Naive thymus-derived CD8-positive, alpha-beta T cell (primary cell): ENCODE measurements at places on chromosomes 12 and 14. TPM values are rescaled to one million over a fixed set of nuclear protein-coding genes. Genes with fewer than 3 reads are reported as not detected.

DNA sequence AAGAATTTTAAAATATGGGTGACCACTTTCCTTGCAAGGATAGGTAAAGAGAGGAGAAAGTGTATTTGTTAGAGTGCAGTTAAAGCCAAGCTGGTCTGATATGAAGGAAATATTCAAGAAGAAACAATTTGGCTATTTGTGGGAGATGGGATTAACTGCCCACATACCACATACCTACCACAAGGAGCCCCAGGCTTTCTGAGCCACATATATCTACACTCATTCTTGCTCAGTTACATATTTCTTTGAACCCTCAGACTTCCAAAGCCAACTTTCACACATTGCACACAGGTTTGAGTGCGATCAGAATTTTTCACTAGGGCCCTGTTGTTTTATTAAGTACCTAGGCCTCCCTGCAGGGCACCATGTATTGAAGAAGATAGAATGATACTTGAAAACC lies 330.2 kb downstream of the ZFP36L1 start:
- H3K36me3 ChIP-seq: no peaks in the 10 kb centered on the region
- H3K4me1 ChIP-seq: peaks cover 24% of the 10 kb centered on the region

DNA sequence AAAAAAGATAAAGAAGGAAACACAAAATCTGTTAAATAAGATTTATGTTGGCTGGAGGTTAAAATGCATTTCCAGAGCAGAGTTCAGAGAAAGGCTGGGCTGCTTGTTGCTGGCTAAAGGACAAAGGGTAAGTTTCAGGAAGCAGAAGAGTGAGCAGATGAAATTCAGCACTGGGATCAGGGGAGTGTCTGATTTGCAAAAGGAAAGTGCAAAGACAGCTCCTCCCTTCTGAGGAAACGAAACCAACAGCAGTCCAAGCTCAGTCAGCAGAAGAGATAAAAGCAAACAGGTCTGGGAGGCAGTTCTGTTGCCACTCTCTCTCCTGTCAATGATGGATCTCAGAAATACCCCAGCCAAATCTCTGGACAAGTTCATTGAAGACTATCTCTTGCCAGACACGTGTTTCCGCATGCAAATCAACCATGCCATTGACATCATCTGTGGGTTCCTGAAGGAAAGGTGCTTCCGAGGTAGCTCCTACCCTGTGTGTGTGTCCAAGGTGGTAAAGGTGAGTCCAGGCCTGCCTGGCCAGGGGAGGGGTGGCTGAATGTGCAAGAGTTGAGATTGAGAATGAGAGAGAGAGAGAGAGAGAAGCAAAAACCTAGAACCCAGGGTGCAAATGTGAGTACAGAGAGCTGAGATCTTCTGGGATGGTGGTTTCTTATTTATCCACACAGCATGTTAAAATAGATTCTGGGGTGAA lies at the start of gene OAS1:
Gene OAS1, plus strand, starts transcription at position 251 of the 703 bp plus-strand sequence. Its CDS starts 78 bp downstream, at position 329.
- no peak for DNase-seq
- peak within 1 kb of the TSS; percentile 91 for H3K27ac ChIP-seq
- H3K4me3 ChIP-seq: peak within 1 kb of the TSS; percentile 96
- no peaks in the 10 kb centered on the region for H3K36me3 ChIP-seq

GRCh38 chr12:70960484-70960883 lies 39.9 kb upstream of the PTPRR start:
- DNase-seq: no peak
- no peak overlapping the region for H3K4me3 ChIP-seq
- no peak overlapping the region for H3K27ac ChIP-seq

GRCh38 chr12:10194160-10194670 lies 15.4 kb downstream of the TMEM52B start:
- H3K27me3 ChIP-seq: peaks cover 21% of the 10 kb centered on the region
- no peaks in the 10 kb centered on the region for H3K36me3 ChIP-seq

DNA sequence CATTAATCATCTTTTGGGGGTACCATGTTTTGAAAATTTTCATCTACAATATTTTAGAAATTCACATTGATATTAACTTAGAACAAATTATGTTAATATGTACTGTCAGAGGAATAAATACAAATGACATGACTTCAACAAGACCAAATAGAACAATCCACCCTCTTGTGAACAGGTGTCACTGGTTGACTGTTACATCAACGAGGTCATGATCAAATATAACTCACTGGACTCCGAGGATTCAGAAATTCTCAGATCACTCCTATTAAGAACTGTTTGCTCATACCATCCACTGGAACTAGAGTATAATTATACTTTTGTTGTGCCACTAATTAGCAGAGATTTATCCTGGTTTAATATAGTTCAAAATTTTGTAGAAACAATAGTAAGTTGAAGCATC lies 318.8 kb downstream of the PRKD1 start:
- DNase-seq: no peak
- no peak overlapping the region for H3K4me3 ChIP-seq
- H3K27me3 ChIP-seq: no peaks in the 10 kb centered on the region
- H3K27ac ChIP-seq: no peak overlapping the region

DNA sequence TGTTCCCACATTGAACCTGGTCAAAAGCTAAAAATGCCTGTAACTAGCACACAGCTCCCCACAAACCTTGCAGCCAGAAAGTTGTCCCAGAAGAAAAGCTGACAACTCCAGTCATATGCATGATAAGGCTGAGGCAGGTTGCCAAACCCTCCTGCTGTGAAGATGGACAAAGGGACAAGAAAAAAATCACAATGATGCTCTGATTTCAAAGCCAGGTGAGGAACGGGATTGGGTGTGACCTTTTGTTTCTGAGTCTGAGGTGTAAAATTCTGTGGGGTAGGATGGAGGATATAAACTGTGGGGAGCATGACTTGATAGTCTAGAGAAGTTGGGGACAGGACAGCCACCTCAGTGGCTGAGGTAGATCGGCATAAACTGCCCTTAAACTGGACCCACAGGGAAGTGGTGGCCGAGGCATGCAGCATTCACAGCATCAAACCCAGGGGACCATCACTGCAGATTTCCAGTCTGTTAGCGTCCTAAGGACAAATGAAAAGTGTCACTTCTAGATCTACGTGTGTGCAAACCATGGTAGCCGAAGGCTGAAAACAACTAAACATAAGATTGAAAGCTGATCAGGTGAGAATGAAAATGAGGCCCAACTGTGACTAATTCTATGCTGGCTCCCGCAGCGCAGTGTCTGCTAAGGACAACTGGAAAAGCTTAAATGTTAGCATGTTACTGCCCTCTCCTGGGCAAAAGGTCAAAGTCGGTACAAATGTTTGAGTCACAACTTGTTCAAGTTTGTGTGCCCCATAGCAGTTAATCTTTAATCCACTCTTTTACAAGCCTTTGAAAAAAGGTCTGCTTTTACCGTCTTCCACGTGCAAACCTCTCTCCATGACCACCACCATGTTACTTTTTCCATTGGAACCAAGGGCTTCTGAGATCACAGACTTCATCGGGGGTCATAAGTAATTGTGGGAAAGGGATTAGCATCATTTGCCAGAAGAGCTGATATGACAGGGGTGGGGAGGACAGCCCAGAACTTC lies 39.8 kb downstream of the GRIN2B start:
- no peak for DNase-seq
- H3K27ac ChIP-seq: no peak overlapping the region
- H3K27me3 ChIP-seq: peaks cover 37% of the 10 kb centered on the region
- H3K4me3 ChIP-seq: no peak overlapping the region
- H3K4me1 ChIP-seq: no peaks in the 10 kb centered on the region
- H3K36me3 ChIP-seq: no peaks in the 10 kb centered on the region

The TXNDC16 gene
- total RNA-seq: 7.1 TPM

The PLEKHA5 gene
- total RNA-seq: 2.7 TPM

DNA sequence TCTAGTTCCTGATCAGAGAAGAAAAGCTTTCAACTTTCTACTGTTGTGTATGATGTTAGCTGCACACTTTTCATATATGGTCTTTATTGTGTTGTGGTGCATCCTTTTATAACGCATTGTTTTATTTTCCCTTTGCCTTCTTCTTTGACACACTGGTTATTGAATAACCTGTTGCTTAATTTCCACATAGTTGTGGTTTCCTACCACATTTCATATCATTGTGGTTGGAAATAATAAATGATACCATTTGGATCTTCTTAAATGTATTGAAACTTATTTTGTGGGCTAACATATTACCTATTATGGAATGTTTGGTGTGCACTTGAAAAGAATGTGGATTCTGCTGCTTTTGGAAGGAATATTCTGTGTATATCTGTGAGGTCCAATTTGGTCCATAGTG lies 64.9 kb downstream of the GPHN start:
- no peak for DNase-seq
- H3K27ac ChIP-seq: no peak overlapping the region
- no peak overlapping the region for H3K4me3 ChIP-seq
- H3K4me1 ChIP-seq: peaks cover 8% of the 10 kb centered on the region
- H3K36me3 ChIP-seq: peaks cover 29% of the 10 kb centered on the region

GRCh38 chr12:85405262-85405661 lies 125.2 kb downstream of the ALX1 start:
- H3K4me1 ChIP-seq: no peaks in the 10 kb centered on the region
- no peak for DNase-seq
- H3K27ac ChIP-seq: no peak overlapping the region
- H3K27me3 ChIP-seq: peaks cover 2% of the 10 kb centered on the region

- H3K27ac ChIP-seq: no peak overlapping the region
- DNase-seq: no peak
- H3K4me1 ChIP-seq: no peaks in the 10 kb centered on the region
- no peaks in the 10 kb centered on the region for H3K27me3 ChIP-seq
Observed at GRCh38 chr14:85125291-85125670, 404.7 kb upstream of the FLRT2 start.

The ACSM4 gene
- total RNA-seq: not detected

The PTPRO gene
- 2.4 TPM for total RNA-seq

- no peak for DNase-seq
- peaks cover 49% of the 10 kb centered on the region for H3K36me3 ChIP-seq
- peak overlapping the region; percentile 56 for H3K27ac ChIP-seq
- H3K4me3 ChIP-seq: no peak overlapping the region
- H3K27me3 ChIP-seq: no peaks in the 10 kb centered on the region
- H3K4me1 ChIP-seq: peaks cover 33% of the 10 kb centered on the region
Observed at GRCh38 chr14:61531465-61532122, 163.7 kb upstream of the HIF1A start.

GRCh38 chr14:38755036-38755435 lies 348.0 kb downstream of the SEC23A start:
- no peak overlapping the region for H3K27ac ChIP-seq
- H3K4me1 ChIP-seq: no peaks in the 10 kb centered on the region
- no peak for DNase-seq
- H3K4me3 ChIP-seq: no peak overlapping the region
- no peaks in the 10 kb centered on the region for H3K27me3 ChIP-seq
- H3K36me3 ChIP-seq: no peaks in the 10 kb centered on the region

The VEZT gene
- total RNA-seq: 44.8 TPM

The UNC79 gene
- total RNA-seq: not detected

- no peak overlapping the region for H3K4me3 ChIP-seq
- H3K36me3 ChIP-seq: peaks cover 82% of the 10 kb centered on the region
- no peak for DNase-seq
- no peaks in the 10 kb centered on the region for H3K27me3 ChIP-seq
- no peak overlapping the region for H3K27ac ChIP-seq
Observed at GRCh38 chr12:10701843-10702242, 21.3 kb downstream of the YBX3 start.

The PMCH gene
- not detected for total RNA-seq

DNA sequence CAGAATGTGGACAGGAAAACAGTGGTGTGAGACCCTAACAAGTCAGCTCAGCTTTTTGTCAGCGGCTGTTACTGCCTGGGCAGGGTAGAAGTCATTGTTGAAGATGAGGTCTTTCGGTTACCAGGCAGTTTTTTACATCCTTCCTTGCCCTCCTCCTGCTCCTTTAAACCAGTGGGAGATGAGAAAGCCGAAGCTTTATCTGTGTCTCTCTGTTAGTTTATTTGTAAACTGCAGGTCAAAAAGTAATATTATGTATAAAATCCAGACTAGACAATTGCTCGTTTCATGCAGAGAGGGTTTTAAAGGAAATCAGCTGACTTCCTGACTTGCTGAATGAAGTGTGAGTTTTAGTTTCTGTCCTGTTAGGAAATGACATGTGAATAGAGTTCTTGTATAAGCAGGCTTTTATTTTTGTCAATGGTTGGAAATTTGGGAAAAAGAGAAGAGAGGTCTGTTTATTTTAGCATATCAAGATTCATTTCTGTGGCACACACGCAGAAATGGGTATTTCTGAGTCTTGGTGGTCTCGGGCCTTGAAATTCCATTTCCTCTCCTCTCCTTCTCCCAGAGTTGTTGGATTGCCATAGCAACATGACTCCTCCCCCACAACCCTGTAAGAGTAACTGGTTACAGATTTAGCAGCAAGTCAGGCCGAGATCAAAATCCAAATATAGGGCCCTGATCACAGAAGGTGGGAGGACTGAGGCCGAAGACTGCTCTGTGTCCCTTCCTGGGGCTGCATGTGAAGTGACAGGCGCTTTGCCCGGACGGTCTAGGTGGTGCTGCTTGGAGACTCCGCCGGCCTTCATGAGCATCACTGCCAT lies 60.8 kb downstream of the SAMD4A start:
- H3K36me3 ChIP-seq: no peaks in the 10 kb centered on the region
- peak overlapping the region; percentile 91 for H3K27ac ChIP-seq
- H3K4me3 ChIP-seq: peak overlapping the region; percentile 59
- no peaks in the 10 kb centered on the region for H3K27me3 ChIP-seq
- peak; percentile 33 for DNase-seq

DNA sequence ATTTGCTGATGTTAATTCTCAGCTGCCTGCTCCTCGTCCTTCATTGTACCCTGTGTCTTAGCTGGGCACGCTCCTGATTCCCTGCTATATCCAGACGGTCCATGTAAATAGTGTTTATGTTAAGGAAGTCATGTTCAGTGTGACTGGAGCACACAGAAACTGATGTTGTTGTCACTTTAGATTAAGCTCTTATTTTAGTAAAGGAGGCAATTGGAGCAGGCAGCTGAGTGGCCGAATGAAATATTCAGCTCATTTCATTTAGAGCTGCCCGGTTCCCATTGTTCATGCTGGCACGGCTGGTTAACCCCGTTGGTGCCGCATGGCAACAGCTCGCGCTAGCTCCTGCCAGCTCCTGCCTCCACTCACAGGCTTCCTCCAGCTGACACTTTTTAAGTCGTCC lies 446.8 kb upstream of the SOX5 start:
- no peak overlapping the region for H3K4me3 ChIP-seq
- H3K36me3 ChIP-seq: no peaks in the 10 kb centered on the region
- H3K4me1 ChIP-seq: no peaks in the 10 kb centered on the region
- no peak overlapping the region for H3K27ac ChIP-seq
- H3K27me3 ChIP-seq: no peaks in the 10 kb centered on the region

The MUCL1 gene
- not detected for total RNA-seq

The MTERF2 gene
- total RNA-seq: 13.1 TPM

The HSPB8 gene
- total RNA-seq: not detected

The PEBP1 gene
- 85.2 TPM for total RNA-seq

The GPR132 gene
- total RNA-seq: 36.3 TPM
